ENCODE measurements at places on chromosomes 13 and 19.

DNA sequence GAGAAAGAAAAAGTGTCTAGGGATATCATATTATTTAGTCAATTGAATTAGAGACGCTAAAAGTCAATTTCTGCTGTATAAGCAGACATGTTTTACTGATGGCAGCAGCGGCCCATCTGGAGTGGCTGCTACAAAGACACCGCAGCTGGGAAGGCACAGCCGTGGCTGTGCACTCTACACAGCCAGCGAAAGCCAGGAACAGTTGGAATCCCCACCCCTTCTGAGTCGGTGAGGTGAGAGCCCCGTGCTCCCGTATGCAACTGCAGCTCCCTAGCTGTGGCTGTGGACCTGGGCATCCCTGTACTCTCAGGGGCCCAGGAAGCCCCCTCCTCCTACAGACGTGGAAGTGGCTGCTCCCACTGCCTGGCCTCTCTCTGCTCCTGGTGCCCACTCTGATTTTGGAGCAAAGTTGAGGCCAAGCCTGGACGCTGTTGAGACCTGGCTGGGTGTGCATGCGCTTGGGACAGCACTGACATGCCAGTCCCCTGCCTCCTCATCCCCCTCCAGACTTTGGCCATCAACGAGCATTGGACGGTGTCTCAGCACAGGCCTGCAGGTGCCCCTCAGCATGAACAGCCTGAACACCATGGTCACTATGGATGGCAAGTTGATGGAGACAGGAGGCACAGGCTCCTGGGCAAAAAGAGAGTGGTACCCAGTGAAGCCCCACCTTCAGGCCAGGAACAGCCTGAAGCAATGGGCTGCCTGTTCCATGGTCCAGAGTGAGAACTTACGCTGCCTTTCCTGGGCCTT lies 944.0 kb upstream of the MIR17HG start:
- DNase-seq, result no peak

- no peak for DNase-seq
These were observed 7.5 kb downstream of the ELAVL1 start for GRCh38 chr19:7997809-7998480.

- DNase-seq, result no peak
These were observed 14.2 kb downstream of the TSSK6 start for GRCh38 chr19:19500975-19501644.

DNA sequence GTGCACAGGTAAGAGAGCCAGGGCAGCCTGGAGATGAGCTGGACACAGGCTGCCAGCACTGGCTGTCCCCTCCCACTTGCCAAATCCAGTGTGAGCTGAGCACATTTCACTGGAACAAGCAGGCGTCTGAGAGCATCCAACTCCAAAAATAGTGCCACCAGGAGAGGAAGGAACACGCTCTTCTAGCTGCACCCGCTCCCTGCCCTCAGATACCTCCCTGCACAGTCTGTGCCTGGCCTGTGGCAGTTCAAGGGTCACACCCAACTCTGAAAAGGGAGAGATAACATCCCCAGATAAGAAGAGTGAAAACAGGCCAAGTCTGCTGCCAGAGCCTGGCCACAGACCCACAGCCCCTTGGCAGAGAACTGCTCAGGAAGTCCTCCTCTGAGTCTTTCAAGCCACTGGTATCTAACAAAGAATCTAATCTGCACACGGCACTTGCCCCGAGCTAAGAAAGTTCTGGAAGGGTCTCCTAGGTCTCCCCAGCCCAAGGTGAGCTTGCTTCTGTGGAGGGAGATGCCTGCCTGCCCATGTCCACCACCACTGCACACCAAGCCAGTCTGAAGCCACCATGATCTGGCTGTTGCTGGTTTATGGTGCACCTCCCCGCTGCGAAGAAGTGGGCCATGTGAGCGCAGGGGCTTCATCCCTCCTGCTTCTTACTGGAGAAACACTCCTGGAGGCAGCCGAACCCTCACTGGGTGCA lies 14.7 kb downstream of the ELL start:
- DNase-seq, result no peak

DNA sequence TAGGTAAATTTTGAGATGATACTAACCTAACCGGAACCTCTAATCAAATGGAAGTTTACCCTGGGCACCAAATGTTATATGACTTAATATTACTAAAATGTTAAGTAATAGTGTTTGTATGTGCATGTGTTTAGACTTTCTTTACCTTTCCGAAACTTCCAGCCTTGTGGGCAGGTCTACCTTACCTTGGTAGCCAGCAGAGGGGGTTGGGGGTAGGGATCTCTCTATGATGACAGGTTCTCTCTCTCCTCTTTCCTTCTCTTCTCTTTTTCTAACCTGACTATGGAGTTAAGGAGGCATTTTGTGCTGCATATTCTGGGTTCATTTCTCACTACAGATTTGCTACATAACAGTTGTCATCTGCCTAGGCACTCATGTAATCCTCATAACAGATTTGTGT lies 6.8 kb upstream of the FRY start:
- DNase-seq, result no peak

GRCh38 chr19:39795001-39795400 lies 16.3 kb downstream of the LEUTX start:
- no peak for DNase-seq

DNA sequence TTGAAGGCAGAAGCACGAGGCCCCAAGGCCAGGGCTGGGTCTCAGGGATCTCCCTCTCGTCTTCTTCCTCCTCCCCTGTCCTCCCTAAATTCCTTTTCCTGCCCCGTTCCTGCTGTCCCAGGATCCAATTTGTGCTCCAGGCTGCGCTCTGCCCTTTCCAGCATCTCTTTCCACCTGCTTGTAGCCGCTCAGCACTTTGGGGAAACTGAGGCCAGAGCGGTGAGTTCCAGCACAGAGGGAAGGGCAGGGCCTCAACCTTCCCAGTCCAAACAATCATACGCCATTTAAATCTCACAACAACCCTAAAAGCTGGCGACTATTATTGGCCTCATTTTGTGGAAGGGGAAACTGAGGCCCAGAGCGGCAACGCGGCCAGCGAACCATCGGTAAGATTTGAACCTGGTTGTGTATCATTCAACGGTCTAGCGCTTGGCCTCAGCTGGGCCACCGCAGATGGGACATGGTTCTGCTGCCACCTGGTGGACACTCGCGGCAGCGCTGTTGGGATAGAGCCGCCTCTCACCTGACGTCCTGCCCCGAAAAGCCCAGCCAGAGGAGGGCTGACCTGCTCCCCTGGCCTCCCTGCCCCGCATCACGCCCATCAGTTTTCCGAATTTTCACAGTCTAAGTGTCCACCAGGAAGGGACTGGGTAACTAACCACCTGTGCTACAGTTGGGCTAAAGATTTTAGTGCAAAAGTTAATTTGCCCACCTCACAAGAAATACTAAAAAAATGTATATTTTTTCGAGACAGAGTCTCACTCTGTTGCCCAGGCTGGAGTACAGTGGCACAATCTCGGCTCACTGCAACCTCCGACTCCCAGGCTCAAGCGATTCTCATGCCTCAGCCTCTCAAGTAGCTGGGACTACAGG lies 4.2 kb upstream of the RPL18A start:
- DNase-seq, result no peak

- no peak for DNase-seq
These were observed 3.1 kb downstream of the FGF9 start for GRCh38 chr13:21673789-21674489.

GRCh38 chr13:31036731-31037695 lies 104.6 kb downstream of the TEX26 start:
- no peak for DNase-seq

GRCh38 chr13:23688336-23688735 lies 118.1 kb downstream of the TNFRSF19 start:
- DNase-seq, result no peak

DNA sequence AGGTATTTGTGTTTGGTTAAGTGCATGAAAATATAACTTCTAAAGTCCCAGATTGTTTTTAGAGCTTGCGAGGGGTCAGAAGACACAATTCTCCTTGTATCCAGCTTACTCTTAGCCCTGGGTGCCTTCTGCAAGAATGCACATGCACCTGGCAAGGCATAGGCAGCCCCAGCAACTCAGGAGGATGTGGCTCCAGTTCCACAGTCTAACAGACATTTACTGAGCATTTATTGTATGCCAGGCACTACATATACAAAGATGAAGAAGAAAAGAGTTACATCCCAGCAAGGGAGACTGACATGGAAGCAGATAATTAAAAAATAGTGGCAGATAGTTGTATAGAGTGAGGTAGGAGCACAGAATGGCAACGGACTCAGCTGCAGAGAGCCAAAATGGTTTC lies 101.1 kb upstream of the FRY start:
- DNase-seq, result no peak

DNA sequence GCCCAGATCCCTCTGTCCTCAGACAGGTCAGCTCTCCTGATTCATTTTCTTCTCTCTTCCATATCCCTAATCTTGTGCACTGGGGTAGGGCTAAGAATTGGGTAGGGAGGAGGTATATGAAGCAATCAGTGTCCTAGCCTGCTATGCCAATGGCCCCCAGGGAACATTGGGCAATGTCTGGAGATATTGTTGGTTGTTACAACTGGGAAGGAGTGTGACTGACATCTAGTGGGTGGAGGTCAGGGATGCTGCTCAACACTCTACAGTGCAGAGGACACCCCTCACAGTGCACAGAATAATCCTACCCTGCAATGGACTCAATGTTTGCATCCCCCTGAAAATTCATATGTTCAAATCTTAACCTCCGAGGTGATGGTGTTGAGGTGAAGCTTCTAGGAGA lies 57.5 kb downstream of the CPAMD8 start:
- no peak for DNase-seq

DNA sequence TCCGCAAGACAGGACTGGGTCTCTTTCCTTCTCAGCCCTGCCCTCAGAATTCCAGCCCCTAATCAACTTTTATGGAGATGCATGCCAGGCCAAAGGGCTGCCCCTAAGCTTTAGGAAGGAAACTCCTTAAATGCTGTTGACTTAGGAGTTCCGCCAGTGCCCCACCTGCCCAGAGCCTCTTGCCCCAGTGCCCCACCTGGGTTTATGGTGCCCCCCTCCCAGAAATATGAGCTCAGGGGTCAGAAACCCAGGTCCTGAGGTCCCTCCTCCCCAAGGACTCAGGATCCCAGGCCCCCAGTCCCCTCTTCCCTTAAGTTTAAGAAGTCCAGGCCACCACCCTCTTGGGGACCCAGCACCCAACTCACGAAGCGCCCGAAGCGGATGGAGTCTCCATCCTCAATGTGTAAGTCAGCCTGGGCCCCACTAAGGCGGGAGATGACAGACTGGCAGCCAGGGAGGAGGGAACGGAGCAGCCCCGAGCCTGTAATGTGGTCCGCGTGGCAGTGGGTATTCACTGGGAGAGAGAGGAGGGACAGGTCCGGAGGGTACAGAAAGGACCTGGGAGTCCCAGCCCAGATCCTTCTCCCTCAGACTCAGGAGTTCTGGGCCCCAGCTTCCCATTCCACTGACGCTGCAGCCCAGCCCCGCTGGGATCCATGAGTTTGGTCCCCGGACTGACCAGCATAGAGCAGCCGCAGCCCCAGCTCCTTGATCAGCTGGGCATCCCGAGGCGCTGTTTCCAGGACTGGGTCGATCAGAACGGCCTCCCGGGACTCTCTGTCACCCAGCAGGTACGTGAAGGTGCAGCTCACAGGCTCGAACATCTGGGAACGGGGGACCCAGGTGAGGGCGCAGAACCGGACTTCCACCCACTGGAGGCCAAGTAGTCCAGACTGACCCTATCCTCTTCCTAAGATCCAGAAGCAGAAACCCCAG lies 897 bp downstream of the ETHE1 start:
- no peak for DNase-seq

- no peak for DNase-seq
These were observed 3.5 kb downstream of the C19orf67 start for GRCh38 chr19:14081797-14082674.

- no peak for DNase-seq
These were observed 14.1 kb downstream of the ZNF444 start for GRCh38 chr19:56155124-56155687.

- DNase-seq, result no peak
These were observed 5.3 kb downstream of the VWA8 start for GRCh38 chr13:41955605-41956004.

GRCh38 chr19:7550987-7551761 lies 15.7 kb downstream of the PNPLA6 start:
- peak; percentile 23 for DNase-seq

- no peak for DNase-seq
These were observed 1357.9 kb downstream of the SLITRK5 start for GRCh38 chr13:89029062-89029461.

DNA sequence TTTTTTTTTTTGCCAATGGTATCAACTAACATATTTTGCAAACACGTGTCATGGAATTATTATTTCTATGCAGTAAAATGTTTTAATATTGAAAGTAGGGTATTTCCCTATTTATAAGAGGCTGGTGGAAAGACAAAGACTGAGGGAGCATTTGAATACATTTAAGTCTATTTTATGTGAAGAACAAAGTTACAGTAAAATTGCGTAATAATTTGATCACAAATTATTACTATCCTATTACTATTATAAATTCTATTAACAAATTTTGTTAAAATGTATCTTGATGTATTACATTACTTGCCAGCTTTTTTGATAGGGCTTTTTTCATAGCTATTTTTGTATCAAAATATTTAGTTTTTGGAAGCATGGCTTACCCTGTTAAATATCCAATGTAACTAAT lies 58.4 kb downstream of the GPC5 start:
- no peak for DNase-seq

- DNase-seq, result no peak
These were observed 18.3 kb downstream of the GPC6 start for GRCh38 chr13:93244918-93245280.

DNA sequence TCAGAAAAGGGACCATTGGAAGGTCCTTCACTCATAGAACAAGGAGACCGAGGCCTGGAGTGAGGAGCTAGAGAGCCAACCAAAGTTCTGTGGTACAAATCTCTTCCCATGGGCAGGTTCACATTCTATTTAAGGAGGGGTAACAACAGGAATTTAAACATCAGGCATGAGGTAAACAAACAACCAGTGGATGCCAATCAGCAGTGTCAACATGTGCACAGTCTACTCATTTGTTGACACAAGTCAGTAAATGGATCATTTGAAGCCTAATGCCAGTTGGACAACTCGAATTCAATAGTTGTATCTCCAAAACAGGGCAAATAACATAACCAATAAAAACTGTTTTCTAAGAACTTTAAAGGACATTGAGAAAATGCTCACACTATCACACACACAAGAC lies 6.3 kb upstream of the DOCK9 start:
- no peak for DNase-seq

- no peak for DNase-seq
These were observed 32.2 kb downstream of the UNC13A start for GRCh38 chr19:17655751-17656472.

- no peak for DNase-seq
These were observed 3.1 kb downstream of the DMAC2 start for GRCh38 chr19:41436674-41436951.

DNA sequence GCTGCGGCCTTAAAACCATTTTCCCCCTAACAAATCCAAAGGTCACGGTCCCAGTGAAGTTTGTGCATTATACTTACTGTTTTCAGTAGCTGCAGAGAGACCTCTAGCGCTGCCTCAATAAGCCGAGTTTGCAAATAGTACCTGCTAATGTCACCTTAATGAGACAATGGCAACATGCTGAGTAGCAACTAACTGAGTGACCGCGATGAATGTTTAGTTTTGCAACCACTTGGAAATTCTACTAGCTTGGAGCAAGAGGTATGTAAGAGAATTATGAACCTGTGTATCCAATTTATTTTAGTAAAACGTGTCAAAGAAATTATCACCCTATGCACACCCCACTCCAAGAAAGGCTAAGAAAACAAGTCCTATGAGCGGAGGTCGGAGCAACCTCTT lies 1.2 kb downstream of the KPNA3 start:
- DNase-seq, result no peak

GRCh38 chr13:24338721-24339120 lies 29.3 kb downstream of the C1QTNF9 start:
- no peak for DNase-seq

- no peak for DNase-seq
These were observed 58.3 kb downstream of the RAP2A start for GRCh38 chr13:97492257-97492656.

Data from retinal pigment epithelial cell (primary cell).